ENCODE measurements at places on chromosomes 12 and 14.

DNA sequence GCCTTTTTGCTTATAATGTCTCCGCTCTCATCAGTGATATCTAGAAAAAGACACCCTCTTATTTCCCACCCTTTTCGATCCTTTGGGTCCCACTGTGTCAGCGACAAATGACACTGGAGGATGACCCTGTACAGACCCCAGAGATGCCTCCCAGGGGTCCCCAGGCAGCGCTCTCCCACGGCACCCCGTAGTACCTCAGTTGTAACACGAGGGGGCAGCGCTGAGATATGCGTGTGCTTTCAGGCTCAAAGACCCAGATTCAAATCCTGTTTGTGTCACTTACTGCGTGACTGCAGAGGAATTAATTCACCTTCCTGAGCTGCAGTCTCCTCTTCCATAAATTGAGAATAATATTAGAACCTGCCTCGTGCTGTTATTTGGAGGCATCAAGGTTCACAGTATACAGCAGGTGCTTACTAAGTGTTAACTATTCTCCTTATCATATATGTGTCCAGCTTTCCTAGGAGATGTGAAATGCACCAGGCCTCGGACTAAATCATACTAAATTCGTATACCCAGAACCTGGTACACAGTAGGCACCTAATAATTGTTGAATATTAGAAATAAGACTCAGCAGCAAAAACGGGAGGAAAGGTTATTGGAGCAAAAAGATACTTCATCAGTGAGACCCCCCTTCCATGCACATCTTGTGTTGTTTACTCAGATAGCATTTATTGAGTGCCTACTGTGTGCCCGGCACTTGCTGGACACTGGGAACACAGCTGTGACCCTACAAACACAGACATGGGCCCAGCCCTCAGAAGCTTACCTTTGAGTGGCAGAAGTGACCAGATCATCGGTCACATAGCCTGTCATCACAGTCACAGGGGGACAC, 99.9 kb downstream of the PHETA1 start:
- DNase-seq, result no peak

GRCh38 chr12:127455347-127456265, 811.4 kb upstream of the TMEM132C start:
- DNase-seq, result no peak

DNA sequence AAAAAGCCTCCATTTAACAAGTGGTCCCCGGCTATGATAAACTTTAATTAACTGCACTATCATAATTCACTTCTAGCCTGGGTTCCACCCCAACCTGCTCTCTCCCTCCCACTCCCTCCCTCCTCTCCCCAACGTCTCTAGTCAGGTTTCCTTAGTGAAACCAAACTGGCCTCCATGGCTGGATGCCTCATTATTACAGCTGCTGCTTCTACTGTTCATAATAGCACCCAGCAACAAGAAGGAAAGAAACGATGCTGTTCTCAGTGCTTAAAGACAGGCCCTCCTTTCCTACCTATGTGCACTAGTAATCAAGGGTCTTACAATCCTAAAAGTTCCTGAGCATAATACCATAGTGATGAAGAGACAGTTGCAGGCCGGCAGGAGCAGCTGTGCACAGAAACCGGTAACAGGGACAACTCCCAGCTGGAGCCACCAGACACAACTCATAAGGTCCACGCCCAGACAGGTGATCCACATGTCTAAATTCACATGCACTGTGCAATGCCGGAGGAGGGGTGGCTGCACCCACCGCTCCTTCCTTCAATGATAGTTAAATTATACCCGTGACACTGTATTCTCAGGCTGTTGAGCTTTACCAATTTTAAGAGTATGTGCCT, 6.2 kb downstream of the IRF2BPL start:
- no peak for DNase-seq

DNA sequence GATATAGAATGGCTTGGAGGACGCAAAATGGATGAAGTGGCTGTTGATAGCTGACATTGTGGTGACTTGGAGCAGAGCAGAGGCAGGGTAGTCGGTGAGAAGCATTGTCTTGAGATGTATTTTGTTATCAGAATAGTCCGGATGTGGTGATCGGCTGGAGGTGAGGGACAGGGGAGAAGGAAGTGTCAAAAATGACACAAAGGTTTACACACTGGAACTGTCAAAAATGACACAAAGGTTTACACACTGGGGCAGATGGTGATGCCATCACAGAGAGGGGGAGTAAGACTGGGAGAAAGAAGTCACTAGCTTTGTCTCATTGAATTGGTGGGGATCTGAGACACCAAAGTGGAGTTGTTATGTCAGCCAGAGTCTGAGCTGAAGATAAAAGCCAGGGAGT, 30.1 kb downstream of the CDKL1 start:
- DNase-seq, result no peak

DNA sequence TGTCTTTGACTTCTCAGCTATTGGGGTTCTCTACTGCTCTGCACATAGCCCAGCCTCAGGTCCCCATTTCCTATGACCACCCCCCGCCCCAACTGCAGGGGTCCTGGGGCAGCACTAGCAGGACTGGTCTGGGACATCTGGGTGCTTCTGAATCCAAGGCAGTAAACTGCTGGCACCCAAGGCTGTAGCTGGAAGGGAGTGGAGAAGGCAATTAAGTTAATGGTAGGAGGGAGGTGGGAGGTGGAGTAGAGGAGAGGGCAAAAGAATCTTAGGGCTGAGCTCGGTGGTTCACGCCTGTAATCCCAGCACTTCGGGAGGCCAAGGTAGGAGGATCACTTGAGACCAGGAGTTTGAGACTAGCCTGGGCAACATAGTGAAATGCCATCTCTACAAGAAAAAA, 11.5 kb downstream of the PLEK2 start:
- DNase-seq, result no peak

DNA sequence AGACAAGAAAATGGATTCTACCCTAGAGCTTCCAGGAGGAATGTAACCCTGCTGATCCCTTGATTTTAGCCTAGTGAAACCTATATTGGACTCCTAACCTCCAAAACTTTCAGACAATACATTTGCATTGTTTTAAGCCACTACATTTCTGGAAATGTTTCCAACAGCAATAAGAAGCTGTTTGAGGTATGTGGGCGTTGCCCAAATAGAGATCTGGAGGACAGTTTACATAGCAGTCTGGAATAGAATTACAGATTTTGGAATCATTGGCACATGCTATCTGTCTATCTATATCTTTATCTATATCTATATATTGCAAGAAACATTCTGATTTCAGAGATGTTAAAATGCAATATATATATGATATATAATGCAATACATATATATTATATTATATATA, 42.4 kb upstream of the EGLN3 start:
- no peak for DNase-seq

- no peak for DNase-seq
Measured at GRCh38 chr14:101102875-101103274, 199.4 kb upstream of the RTL1 start.

GRCh38 chr12:25051656-25052195, 102.8 kb upstream of the BCAT1 start:
- peak; percentile 46 for DNase-seq

GRCh38 chr12:55829967-55830600, 697 bp upstream of the DNAJC14 start:
- DNase-seq, result peak; percentile 30
